B cell (primary cell): ENCODE measurements at places on chromosomes 2 and 18. TPM values are rescaled to one million over a fixed set of nuclear protein-coding genes. Genes with fewer than 3 reads are reported as not detected.

Gene DUSP19
- total RNA-seq, result 1.7 and 2.0 TPM in 2 replicates

Gene FAP
- not detected in 2 replicates for total RNA-seq

Gene B3GNT7
- total RNA-seq, result 14.1 and 14.3 TPM in 2 replicates

Gene SPATS2L
- total RNA-seq, result 0.36 and 0.44 TPM in 2 replicates

Gene CNGA3
- total RNA-seq, result not detected in 2 replicates

Gene RAX
- not detected in 2 replicates for total RNA-seq

Gene ARMC9
- 5.2 and 5.4 TPM in 2 replicates for total RNA-seq

Gene SKOR2
- total RNA-seq, result not detected in 2 replicates

Gene SCN3A
- total RNA-seq, result 6.0 and 6.1 TPM in 2 replicates

Gene IL1RN
- not detected in 2 replicates for total RNA-seq

Gene ORMDL1
- 166 and 170 TPM in 2 replicates for total RNA-seq

Gene VIL1
- not detected in 2 replicates for total RNA-seq

Gene PLGLB1
- total RNA-seq, result 15.9 and 16.9 TPM in 2 replicates

Gene SNTG2
- 1.4 and 2.4 TPM in 2 replicates for total RNA-seq

Gene UGT1A1
- not detected in 2 replicates for total RNA-seq

Gene DCDC2C
- not detected in 2 replicates for total RNA-seq

Gene AMMECR1L
- 15.2 and 15.8 TPM in 2 replicates for total RNA-seq

Gene IL1A
- total RNA-seq, result 0.19 TPM in 1 of 2 replicates, not detected in the other

Gene TMEM163
- 5.6 and 6.2 TPM in 2 replicates for total RNA-seq
